Thymus (tissue), 14 donors: ENCODE measurements at places on chromosomes 2 and 18.

DNA sequence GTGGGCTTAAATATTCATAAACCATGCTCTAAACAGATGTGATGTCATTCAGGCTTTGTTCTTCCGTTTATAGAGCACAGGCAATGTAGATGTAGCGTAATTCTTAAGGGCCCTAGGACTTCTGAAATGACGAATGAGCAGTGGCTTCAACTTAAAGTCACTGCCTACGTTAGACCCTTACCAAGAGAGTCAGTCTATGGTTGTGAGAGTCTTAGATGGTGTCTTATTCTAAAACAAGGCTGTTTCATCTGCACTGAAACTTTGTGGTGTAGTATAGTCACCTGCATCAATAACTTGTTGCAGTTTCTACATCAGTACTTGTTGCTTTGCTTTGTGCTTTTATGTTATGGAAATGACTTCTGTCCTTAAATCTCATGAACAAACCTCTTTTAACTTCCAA, 56.0 kb downstream of the PIK3C3 start:
- no peak for DNase-seq

- no peak for DNase-seq
These were observed 30.3 kb downstream of the ICA1L start for GRCh38 chr2:202841090-202841867.

DNA sequence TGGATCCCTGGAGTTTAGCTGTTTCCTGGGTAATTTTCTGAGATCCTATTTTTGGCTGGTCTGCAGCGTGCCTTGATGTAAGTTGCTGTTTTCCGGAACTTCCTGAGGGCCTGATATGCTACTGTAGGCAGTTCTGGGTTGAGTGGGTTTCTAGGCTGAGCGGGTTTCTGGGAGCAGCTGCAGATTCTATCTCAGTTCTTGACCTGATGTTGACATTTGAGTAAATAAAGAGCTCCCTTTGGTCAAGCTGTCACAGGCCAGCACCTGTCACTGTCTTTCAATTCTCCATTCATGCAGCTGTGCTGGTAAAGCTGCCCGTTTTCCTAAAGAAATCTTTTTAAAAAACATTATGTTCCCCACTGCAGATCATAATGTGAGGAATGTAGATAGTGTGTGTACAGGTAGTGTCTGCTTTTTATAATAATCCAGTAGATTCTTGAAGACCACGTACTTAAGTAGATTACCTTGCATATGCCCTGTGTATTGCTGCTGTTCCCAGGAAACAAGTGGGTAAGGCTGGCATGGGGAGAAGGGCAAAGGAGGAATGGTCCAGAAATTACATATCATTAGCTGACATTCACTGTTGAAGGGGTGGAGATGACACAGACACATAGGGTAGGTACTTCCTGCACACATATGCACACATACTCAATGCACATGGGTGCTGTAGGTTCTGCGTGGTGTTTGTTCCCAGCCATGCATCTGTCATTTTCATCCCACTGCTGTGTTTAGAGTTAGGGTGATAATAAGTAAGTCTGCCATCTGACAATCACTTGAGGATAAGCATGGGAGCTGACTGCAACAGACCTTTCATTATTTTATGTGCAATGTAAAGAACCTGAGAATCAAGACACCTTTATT, 25.9 kb downstream of the CD28 start:
- DNase-seq = no peak

GRCh38 chr2:106339132-106339531, 129.1 kb downstream of the RGPD3 start:
- no peak for DNase-seq

- DNase-seq = no peak
These were observed 1.3 kb upstream of the BAZ2B start for GRCh38 chr2:159617646-159618045.

DNA sequence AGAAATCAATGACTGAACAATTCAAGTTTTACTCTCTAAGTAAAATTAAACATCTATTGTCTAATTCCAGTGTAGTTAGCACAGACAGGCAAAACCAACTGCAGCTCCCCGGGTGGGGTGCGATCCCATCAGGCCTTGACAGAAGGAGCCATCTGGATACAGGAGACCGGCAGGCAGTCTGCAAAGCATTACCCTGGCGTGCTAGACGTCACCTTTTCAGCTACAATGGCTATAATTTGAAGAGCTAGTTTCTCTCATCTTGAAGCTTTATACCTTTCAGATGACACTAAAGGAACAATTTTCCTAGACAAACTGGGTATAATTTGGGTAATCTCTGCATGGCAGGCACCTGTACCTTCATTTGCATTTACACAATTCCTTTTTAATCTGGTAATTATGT, 761.5 kb upstream of the SOX11 start:
- DNase-seq = no peak
